GM12878 (cell line): ENCODE measurements at places on chromosomes 6 and 20. TPM values are rescaled to one million over a fixed set of nuclear protein-coding genes. Genes with fewer than 3 reads are reported as not detected.

The MATN4 gene
- not detected in 2 replicates for polyA plus RNA-seq

GRCh38 chr6:133778414-133779130 is 110.3 kb upstream of the TCF21 start:
- no peak for DNase-seq

DNA sequence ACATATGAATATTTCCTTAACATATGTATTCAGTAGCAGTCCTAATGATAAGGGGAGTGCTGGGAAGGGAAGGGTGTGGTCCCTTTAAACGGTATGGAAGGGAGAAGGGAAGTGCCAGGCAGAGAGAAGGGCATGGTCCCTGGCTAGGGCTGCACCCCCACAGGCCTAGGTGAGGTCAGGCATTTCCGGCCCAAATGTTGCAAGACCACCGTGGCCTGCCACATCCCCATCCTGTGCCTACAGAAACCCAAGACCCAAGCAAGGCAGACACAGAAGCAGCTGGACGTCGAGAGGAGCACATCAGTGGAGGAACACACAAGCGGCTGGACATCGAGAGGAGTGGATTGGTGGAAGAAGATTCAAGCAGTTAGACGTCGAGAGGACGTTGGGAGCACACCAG is 5.9 kb downstream of the RRAGD start:
- DNase-seq: no peak

- no peak for DNase-seq
Measured at GRCh38 chr20:33022694-33023438, 8.6 kb upstream of the BPIFB6 start.

The TMEM217 gene
- 2.4 and 2.8 TPM in 2 replicates for polyA plus RNA-seq

DNA sequence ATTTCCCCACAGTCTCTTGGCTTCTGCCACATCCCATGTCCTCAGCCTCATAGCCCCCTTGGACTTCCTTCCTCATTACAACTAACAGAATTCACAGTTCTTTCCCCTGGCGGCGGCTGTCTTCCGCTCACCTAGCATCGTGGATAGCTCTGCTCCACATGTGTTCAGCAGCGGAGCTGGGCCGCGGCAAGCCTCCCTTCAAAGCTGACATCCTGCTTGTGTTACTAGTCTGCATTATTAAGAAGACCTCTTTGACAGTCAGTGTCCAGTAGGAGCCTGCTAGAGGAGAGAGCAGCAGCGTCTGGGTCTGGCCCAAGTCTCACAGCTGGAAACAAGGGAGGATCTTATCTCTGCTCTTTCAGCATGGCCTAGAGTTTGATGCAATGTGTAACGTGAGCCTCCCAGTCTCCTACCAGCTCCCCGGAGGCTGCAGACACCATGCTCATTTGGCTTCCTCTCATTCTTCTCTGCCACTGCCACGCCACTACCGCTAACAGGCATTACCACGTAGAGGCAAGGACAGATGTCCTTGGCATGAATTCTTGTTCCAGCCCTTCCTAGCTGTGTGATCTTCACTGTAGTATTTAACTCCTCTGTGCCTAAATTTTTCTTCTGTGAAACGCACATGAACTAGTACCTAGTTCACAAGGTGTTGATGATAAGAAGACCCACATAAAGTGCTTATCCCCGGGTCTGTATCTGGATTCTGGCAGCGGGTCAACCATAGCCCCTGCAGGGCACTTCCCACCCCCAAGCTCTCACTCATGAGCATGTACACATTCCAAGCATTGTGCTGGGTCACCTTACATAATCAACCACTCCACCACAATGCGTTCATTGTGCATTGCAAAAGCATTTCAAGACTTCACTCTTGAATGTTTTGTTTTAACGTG is 107.1 kb upstream of the BACH2 start:
- DNase-seq: no peak

The SSTR4 gene
- polyA plus RNA-seq: not detected in 2 replicates
